ENCODE measurements at places on chromosomes 2 and 18.

- DNase-seq = no peak
Observed at GRCh38 chr2:231047274-231047922, 9.3 kb upstream of the PSMD1 start.

DNA sequence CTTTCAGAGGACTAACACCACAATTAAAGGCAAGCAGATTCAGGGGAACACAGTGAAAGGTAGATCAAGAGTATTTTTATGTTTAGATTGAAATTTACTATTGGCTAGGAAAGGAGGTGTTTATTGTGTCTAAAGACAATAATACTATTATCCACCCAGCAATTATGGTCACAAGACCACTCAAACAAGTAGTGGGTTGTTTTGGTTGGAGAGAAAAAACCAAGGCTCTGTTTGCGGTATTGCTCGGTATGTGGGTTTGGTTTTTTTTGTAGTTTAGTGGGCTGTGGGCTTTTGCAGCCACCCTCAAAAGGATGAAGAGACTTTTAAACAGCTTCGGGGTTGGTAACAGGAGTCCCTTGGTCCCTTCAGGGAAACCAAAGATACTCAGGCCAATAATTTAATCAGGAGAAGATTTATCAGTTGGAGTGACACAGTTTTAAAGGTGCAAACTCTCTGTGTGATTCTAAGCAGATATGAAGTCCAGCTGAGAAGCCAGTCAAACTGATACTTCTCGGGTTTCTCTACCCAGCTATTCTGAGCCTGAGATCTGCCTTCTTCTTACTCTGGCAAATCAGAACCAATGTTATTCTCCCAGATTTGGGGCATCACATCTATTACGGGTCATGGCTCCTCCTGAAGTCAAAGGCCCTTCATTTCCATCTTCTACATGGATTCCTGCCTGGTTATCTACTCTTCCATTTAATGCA is 55.3 kb downstream of the DCC start:
- DNase-seq = no peak

DNA sequence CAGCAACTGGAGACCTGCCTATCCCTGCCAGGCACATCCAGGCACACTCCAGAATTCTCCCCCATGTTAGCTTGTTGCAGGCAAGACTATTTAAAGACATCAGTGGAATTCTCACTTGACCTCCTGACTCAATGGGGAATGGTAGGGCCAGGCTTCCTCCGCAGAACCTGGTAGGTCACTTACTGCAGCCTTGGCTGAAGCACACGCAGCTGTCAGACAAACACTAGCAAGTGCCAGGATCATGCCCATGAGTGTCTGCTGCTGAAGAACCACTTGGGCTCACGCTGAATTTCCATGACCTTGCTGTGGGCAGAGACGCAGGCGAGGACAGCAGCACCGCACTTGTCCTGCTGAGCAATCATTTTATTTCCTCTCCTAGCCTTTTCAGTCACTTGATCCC is 3.2 kb downstream of the LRRC30 start:
- no peak for DNase-seq

GRCh38 chr2:85368921-85369320 is 14.4 kb downstream of the ELMOD3 start:
- no peak for DNase-seq
